ENCODE measurements at places on chromosomes 3 and 15.

- DNase-seq = no peak
These were observed 355.3 kb upstream of the NR2F2 start for GRCh38 chr15:95975212-95975611.

- DNase-seq = no peak
These were observed 161.2 kb upstream of the THBS1 start for GRCh38 chr15:39419651-39420050.

DNA sequence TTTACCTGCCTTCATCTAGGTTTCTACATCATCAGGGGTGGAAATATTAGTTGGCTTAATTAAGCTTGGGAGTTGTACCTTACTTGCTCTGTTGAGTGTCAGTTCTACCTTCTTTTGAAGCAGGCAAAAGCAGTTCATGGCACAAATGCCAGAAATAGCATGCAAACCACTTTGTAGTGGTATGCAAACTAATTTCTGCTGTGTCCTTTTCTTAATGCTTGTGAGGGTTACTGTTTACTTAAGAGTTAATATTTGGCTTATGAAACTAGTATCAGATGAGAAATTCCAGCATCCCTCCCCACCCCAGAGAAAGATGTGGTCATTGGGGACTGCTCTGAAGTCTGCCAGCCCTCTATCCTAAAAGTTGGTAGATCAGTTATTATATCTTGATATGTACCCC, 7.1 kb downstream of the ATP2C1 start:
- no peak for DNase-seq

GRCh38 chr15:68192117-68192516, 13.0 kb downstream of the CALML4 start:
- no peak for DNase-seq

GRCh38 chr15:31216215-31216911, 110.3 kb upstream of the KLF13 start:
- peak; percentile 92 for DNase-seq

DNA sequence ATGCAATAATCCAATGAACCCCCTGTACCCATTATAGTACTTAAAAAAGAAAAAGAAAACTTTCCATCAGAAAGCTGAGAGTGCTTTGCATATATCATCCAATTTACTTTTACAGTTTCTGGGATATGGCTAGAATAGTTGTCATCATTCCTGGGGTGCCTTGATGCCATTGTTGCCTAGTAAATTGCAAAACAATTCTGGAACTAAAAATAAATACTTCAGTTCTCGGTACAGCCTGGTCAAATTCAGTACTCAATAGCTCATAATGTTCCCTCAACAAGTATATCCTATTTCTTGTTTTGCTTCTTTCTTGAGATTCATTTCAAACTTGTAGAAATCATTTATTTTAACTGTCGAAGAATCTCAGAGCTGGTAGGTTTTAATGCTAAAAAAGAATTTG, 334.7 kb upstream of the MDFIC2 start:
- DNase-seq = no peak

GRCh38 chr3:65857327-65857726, 181.4 kb downstream of the MAGI1 start:
- DNase-seq = no peak

DNA sequence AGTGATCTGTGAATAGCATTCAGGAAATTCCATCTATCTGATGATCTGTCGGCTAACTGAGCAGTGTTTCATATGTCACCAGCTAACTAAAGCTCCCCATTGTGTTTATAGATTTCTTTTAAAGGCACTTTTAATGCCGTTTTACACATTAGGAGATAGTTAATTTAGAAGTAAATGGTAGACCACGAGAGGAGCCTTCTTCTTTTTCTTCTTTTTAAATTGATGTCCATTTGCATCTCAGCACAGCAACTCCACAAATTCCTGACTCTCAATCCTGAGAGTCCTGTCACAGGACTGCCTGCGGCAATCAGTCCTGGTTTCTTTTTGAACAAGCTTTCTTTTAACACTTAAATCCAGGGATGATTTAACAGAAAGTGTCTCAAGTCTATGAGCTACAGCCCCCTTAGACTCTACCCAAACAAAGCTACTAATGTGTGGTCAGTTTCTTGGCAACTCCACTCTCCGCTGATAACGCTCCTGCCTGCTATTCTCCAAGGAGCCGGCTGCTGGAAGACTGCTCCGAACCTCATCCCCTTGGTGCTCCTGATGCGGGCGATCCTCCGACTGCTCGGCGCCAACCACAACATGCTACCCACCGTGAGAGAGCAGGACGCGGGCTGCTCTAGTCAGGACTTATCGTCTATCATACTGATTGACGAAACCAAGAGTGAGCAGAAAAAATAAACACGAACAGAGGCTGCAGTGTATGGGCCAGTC, 421.4 kb downstream of the MECOM start:
- no peak for DNase-seq

DNA sequence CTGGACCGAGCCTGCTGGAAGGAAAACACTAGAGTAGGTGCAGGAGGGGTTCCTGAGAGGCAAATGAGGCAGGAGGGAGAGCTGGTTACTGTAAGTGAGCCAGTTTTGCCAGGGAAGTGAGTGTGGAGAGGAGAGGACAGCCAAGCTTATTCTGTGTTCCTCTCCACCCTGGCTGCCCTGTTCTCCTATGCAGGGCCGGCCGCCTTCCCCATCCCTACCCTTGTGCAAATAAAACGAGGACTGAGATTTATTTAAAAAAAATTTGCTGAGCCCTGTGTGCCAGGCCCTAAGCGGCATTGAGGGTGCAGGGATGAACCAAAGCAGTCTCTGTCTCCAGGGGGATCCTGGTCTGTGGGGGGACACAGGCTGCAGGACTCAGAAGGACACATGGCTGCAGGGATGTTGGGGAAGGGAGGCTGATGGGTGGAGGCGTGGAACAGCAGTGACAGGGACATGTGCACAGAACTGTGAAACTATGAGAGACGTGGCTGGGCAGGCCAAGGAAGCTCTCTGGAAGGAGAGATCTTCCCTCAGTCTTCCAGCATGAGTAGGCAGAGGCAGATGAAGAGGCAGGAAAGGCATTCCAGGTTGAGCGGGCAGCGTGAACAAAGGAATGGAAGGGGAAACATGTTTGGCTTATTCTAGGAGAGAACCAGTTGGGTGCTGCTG, 12.1 kb downstream of the CORO2B start:
- DNase-seq = no peak
